ENCODE measurements at places on chromosomes 2 and 18.

DNA sequence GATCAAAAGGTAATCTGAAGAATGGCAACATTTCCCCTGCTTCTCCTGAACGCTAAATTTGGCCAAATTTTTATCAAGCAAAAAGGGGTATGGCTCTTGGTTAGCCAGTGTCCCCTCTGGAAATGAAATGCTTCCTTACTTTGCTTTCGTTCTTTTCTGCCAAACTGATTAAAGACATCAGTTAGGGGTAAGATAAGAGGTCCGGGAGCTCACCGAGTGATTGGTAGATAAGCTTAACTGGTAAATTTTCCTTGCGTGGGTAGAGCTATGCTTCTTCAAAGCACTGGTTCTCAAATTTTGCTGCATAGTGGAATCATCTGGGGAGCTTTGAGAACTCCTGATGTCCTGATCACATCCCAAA is 62.7 kb upstream of the MAPRE2 start:
- no peaks in the 10 kb centered on the region for H3K36me3 ChIP-seq
- peak overlapping the region; percentile 96 for H3K4me3 ChIP-seq
- peaks cover 26% of the 10 kb centered on the region for H3K4me1 ChIP-seq
- peak; percentile 23 for DNase-seq

- no peak overlapping the region for H3K27ac ChIP-seq
- no peaks in the 10 kb centered on the region for H3K27me3 ChIP-seq
- H3K4me3 ChIP-seq = no peak overlapping the region
- H3K4me1 ChIP-seq = no peaks in the 10 kb centered on the region
- DNase-seq = no peak
Measured at GRCh38 chr2:148545390-148546256, 98.9 kb upstream of the EPC2 start.

DNA sequence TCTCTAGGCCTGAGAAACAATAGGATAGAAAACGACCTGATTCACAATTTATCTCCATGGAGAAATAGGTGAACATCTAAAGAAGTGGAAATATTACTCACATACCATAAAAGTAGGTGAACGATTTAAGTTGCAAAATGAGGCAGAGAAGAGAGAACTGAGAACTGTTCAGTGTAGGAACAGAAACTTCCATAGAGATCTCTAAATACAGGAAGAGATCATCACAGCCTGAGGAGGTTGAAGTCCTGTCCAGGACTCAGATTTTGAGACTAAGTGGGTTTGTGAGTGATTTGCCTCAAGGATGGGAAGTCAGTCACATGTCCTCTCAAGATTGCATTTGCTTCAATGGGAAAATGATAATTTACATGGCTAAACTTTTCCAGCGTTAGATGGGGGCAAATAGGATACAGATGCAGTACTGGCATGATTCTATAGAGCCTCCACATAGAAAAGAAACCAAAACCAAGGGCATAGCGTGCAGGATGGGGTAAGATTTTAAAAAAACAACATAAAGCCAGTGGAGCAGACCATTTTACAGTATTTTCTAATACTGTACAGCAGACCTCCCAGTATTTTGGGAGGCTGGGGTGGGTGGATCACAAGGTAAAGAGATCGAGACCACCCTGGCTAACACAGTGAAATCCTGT is 68.8 kb downstream of the MEP1B start:
- no peak overlapping the region for H3K4me3 ChIP-seq
- no peaks in the 10 kb centered on the region for H3K27me3 ChIP-seq
- H3K4me1 ChIP-seq = no peaks in the 10 kb centered on the region
- H3K36me3 ChIP-seq = no peaks in the 10 kb centered on the region
- H3K27ac ChIP-seq = no peak overlapping the region
- DNase-seq = no peak

- no peaks in the 10 kb centered on the region for H3K27me3 ChIP-seq
- H3K4me3 ChIP-seq = no peak overlapping the region
- H3K36me3 ChIP-seq = peaks cover 75% of the 10 kb centered on the region
- no peak for DNase-seq
Measured at GRCh38 chr2:54634021-54634420, 89.4 kb upstream of the EML6 start.

GRCh38 chr2:51093016-51093415 is 61.1 kb upstream of the NRXN1 start:
- H3K27ac ChIP-seq = no peak overlapping the region
- no peaks in the 10 kb centered on the region for H3K4me1 ChIP-seq
- no peak for DNase-seq
- H3K4me3 ChIP-seq = no peak overlapping the region

DNA sequence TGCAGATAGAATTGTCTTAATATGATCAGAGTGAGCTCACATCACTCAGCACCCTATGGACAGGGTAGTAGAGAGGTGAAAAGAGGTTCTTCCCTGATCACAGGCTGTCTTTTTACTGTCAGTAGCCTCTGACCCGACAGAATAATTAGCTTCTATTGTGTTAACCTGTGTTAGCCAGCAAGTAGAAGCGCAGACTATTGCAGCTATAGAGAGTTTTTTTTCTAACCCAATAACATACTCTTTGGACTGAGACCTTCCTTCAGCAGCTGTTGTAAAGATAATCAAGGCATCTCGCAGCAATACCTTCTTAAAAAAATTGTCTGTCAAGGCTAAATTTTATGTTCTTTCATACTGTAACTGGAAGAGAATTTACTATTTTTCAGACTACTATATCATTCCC is 670.4 kb downstream of the ADCYAP1 start:
- H3K36me3 ChIP-seq = no peaks in the 10 kb centered on the region
- no peak overlapping the region for H3K4me3 ChIP-seq
- DNase-seq = no peak
- peaks cover 8% of the 10 kb centered on the region for H3K4me1 ChIP-seq
- H3K27me3 ChIP-seq = no peaks in the 10 kb centered on the region
- H3K27ac ChIP-seq = no peak overlapping the region

- peaks cover 57% of the 10 kb centered on the region for H3K36me3 ChIP-seq
- H3K4me3 ChIP-seq = peak overlapping the region; percentile 9
- peak overlapping the region; percentile 17 for H3K27ac ChIP-seq
- peak; percentile 73 for DNase-seq
Measured at GRCh38 chr18:13051950-13052349, 60.8 kb downstream of the CEP192 start.

DNA sequence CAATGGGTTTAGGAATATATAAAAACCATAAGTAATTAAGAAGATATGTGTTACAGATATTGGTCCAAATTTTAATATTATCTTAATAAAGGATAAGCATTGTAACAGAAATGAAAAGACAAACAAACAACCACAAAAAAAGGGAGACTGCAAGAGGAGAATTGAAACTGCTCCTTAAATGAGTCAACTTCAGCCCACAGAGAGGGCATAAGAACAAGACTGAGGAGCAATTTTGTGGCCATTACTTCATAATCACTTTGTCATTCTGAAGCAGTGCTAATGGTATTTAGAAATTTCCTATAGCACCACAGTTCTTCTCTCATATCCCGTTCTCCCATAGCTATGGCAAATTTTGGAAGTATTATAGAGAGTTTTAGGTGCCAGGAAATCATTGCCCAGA is 193.2 kb upstream of the HNMT start:
- no peak overlapping the region for H3K4me3 ChIP-seq
- no peaks in the 10 kb centered on the region for H3K4me1 ChIP-seq
- no peaks in the 10 kb centered on the region for H3K27me3 ChIP-seq
- DNase-seq = no peak

GRCh38 chr2:172066394-172066886 is 18.9 kb upstream of the DLX1 start:
- no peak overlapping the region for H3K4me3 ChIP-seq
- no peak overlapping the region for H3K27ac ChIP-seq
- H3K4me1 ChIP-seq = no peaks in the 10 kb centered on the region
- no peak for DNase-seq

DNA sequence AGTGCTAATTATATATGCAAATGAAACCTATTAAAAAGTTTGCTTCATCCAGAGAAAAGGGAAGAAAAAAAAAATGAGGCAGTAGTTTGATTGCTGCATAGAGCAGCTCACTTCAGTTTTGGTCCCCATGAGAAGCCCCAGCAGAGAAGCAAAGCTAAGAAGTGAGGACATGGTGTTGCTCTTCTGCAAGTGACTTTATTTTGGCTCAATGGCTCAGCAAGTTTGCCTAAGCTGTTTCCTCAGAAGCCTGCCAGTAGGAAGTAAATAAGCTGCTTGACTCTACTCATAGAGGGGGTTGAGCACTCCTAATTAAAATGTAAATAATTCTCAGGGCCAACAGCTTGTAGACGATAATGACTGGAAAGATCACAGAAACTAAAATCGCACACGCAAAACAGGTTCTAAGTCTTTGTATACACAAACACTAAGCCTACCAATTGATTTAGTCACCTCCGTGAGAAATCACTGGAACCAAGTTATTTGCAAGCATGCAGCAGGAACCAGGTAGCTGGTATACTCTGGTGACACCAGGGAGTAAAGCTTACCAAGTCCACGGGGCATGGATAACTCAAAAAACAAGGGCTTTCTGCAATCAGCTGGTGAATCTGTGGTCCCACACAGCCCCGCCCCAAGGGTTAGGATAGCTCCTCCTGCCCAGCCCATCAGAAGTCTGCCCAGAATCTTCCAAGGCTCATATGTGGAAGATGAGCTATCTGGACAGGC is 39.7 kb upstream of the NABP1 start:
- no peaks in the 10 kb centered on the region for H3K36me3 ChIP-seq
- H3K4me3 ChIP-seq = no peak overlapping the region
- H3K27ac ChIP-seq = peak overlapping the region; percentile 44
- peak; percentile 21 for DNase-seq
- peaks cover 23% of the 10 kb centered on the region for H3K4me1 ChIP-seq
- no peaks in the 10 kb centered on the region for H3K27me3 ChIP-seq

GRCh38 chr2:134716721-134717243 is 2.0 kb downstream of the TMEM163 start:
- H3K27me3 ChIP-seq = peaks cover 22% of the 10 kb centered on the region
- no peak for DNase-seq
- no peaks in the 10 kb centered on the region for H3K36me3 ChIP-seq
- no peak overlapping the region for H3K27ac ChIP-seq

- no peaks in the 10 kb centered on the region for H3K36me3 ChIP-seq
- H3K4me3 ChIP-seq = no peak overlapping the region
Measured at GRCh38 chr2:76998152-76998551, 524.0 kb downstream of the LRRTM4 start.

DNA sequence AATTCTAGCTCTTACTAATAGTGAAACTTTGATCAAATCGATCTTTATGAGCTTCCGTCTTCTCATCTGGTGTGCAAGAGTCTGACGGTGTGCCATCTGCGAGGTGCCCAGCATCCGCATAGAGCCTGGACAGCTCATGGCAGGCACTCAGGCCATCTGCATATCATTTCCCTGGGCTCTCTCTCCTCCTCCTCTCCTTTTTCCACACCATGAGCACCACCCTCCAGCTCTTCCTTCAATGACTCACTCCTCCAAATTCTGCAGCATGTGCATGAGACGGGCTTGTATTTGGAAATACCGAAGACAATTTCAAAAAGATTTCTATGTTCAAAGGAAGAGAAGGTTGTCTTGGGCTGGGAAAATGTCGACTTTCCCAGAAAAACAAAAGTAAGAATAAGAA is 161.1 kb downstream of the CCBE1 start:
- H3K27me3 ChIP-seq = no peaks in the 10 kb centered on the region
- H3K27ac ChIP-seq = no peak overlapping the region
- no peaks in the 10 kb centered on the region for H3K4me1 ChIP-seq
- no peak for DNase-seq

DNA sequence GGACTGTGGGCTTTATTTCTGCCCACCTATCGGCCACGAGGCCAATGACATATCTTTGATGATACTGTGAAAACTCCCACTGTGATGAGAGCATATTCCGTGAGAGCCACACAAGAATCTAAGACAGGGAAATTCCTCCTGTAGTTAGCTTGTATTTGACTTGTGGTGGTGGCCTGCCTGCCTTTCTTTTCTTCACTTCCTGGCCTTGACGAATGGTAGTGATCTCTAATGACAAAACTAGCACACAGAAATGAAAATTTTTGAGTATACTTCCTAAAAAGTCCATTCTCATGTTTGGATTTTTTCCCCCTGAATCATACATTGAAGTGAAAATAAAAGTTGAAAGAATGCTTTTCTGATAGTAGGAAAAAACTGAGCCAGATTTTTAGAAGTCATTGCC is 94.4 kb downstream of the MGAT5 start:
- peak overlapping the region; percentile 15 for H3K27ac ChIP-seq
- H3K36me3 ChIP-seq = peaks cover 7% of the 10 kb centered on the region
- peaks cover 8% of the 10 kb centered on the region for H3K4me1 ChIP-seq
- H3K27me3 ChIP-seq = no peaks in the 10 kb centered on the region
- no peak for DNase-seq

- H3K4me1 ChIP-seq = no peaks in the 10 kb centered on the region
- no peaks in the 10 kb centered on the region for H3K27me3 ChIP-seq
- no peak for DNase-seq
- H3K4me3 ChIP-seq = no peak overlapping the region
- H3K27ac ChIP-seq = no peak overlapping the region
Measured at GRCh38 chr2:238689871-238690389, 158.0 kb upstream of the TWIST2 start.

DNA sequence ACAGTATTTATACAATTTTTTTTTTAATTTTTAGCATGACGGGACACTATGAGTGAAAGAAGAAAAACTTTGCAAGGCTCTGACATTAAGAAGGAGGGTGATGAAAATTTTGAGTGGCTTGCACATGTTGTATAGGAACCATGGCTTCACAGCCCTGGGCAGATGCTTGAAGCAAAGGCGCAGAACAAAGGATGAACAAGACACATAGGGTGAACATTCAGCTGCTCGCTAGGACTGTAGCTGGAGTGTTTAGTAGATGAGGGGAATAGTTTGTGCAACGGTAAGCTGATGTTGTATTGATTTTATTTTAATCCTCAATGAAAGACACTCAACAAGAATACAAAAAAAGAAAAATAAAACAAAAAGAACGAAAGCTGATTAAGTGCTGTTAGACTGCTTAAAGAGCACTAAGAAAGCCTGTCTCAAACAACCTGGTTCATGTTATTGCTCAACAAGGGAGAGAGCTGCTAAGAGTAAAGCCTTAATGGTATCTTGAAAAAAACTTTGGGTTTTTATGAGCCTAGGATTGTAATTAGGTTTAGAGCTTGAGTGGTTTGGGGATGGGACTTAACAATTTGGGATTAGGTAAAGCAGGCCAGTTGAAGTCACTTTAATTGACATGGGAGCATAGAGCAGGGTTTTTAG is 41.2 kb upstream of the GCFC2 start:
- no peak overlapping the region for H3K27ac ChIP-seq
- no peaks in the 10 kb centered on the region for H3K27me3 ChIP-seq
- H3K4me3 ChIP-seq = no peak overlapping the region
- H3K36me3 ChIP-seq = no peaks in the 10 kb centered on the region
- no peaks in the 10 kb centered on the region for H3K4me1 ChIP-seq

GRCh38 chr2:67772216-67773170 is 290.3 kb downstream of the C1D start:
- no peak overlapping the region for H3K4me3 ChIP-seq
- H3K27me3 ChIP-seq = no peaks in the 10 kb centered on the region
- no peaks in the 10 kb centered on the region for H3K36me3 ChIP-seq
- no peaks in the 10 kb centered on the region for H3K4me1 ChIP-seq
- no peak overlapping the region for H3K27ac ChIP-seq

Measured in B cell (primary cell).